Fibroblast of the aortic adventitia (primary cell): ENCODE measurements at places on chromosomes 2 and 18. TPM values are rescaled to one million over a fixed set of nuclear protein-coding genes. Genes with fewer than 3 reads are reported as not detected.

The NCKAP5 gene
- 1.7 and 4.4 TPM in 2 replicates for total RNA-seq

The APCDD1 gene
- total RNA-seq, result 0.09 TPM in 1 of 2 replicates, not detected in the other

The ELOA2 gene
- not detected in 2 replicates for total RNA-seq

The ADNP2 gene
- 8.7 and 23.9 TPM in 2 replicates for total RNA-seq

The CYP27A1 gene
- 10.5 and 42.8 TPM in 2 replicates for total RNA-seq

The DIPK1C gene
- not detected in 2 replicates for total RNA-seq

The DHRS9 gene
- total RNA-seq, result 0.36 TPM in 1 of 2 replicates, not detected in the other

The ANXA4 gene
- 36.9 and 101 TPM in 2 replicates for total RNA-seq

The UNC80 gene
- total RNA-seq, result not detected in 2 replicates

The CYTIP gene
- 0.82 and 1.4 TPM in 2 replicates for total RNA-seq

The CDK15 gene
- total RNA-seq, result 4.5 and 7.0 TPM in 2 replicates

The IL37 gene
- total RNA-seq, result not detected in 2 replicates

The TMEFF2 gene
- 4.7 and 9.4 TPM in 2 replicates for total RNA-seq

DNA sequence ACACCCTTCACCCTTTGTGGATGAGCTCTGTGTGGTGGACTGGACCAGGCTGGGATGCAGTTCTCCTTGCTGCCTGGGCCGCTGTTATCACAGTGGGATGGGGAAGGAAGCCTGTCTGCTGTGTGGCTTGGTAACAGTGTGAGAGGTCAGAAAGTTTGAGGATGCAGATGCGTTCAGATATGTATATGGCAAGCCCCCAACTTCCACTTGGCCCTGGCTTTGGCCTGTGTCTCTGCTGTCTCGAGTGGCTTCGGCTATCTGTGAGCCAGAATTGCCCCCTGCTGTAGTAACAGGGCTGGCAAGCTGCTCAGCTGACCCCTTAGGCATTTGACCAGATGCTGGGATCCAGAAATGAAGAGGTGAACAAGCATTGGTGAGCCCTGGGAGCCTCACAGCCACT, 106.8 kb downstream of the WDSUB1 start:
- no peak for DNase-seq

DNA sequence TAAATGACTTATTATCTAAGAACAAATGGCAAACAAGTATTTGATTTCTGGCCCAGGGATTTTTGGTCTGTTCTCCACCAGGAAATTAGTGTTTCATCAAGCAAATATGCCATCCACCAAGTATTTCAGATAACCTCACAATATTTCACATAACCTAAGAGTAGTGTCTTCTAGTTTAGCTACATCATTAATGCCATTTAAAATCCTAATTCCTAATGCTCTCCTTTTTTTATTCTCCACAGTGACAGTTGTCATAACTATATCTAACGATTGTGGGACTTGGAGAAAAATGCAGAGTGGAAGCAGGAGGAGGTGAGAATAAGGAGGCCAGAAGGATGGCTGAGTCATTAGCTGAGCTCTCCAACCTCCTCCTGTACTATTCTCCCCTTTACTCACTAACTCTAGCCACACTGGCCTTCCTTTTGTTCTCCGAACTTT, 58.5 kb upstream of the CTLA4 start:
- peak; percentile 94 for DNase-seq

DNA sequence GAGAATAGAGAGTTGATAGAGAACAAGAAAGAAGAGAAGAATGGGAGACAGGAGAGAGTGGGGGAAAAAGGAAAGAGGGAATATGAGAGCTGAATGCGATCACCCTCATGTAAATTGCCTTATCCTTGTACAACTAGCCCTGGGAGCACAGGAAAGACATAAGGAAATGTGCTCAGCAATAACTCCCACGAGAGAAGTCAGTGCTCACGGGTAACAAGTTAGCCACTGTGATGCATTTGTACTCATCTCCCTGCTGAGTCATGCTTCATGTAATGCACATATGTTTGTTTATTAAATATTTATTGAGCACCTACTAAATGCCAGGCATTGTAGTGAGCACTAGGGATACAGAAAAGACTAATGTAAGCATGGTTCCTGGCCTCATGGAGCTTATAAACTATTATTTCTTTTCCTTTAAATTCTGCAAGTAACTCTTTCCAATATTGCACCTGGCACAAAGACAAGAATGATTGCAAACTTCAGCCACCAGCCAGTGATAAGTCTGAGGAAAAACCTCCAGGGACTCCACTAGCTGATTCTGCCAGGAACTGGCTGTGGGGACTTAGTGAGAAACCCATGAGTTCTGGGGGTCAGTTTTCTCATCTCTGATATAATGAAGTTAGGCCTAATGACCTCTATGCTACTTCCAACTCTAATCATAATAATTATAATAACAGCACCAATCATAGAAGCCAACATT, 124.1 kb downstream of the LNPK start:
- DNase-seq, result peak; percentile 43

DNA sequence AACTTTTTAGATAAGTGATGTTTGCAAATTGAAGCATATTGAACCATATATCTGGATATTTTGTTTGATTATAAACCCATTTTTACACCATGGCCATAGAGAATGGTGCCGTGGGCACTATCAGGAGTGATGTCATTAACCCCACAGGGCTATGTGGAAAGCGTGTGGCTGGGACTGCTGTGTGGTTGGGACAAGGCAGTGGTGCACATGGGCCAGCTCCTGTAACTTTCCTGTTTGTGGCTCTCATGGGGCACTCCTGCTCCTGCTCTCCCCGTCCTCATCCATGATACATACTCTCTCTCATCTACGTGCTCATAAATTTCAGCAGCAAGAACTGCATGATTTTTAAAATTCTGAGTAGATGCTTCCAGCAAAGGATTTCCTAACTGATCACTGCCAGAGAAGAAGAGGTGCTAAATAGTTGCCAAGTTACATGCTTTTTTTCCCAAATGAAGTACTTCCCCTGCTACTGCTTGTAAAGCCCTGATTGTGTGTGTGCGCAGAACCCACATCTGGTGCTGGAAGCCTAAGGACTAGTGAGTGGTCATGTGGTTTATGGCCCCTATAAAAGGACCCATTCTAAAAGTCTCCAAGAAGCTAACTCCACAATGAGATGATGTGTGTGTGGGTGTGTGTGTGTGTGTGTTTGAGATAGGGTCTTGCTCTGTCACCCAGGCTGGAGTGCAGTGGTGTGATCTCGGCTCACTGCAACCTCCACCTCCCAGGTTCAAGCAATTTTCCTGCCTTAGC, 240.8 kb downstream of the NEDD4L start:
- DNase-seq, result no peak

DNA sequence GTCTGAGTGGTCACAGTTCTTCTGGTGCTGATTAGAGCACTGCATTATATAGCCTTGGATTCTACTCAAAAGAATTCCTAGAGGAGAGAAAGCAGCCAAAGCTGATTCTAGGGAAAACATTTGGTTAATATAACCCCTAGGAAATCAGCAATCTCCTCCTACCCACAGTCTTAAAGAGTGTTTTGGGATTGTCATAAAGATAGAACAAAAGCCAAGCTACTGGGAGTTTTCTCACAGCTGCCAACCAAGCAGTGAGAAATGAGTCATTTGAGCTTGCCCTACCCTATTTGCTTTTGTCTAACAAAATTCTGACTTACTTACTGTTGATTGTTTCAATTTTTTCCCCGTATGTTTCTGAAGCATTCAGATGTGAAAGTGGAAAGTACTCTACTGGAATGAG, 469.3 kb downstream of the PLCL1 start:
- peak; percentile 42 for DNase-seq

DNA sequence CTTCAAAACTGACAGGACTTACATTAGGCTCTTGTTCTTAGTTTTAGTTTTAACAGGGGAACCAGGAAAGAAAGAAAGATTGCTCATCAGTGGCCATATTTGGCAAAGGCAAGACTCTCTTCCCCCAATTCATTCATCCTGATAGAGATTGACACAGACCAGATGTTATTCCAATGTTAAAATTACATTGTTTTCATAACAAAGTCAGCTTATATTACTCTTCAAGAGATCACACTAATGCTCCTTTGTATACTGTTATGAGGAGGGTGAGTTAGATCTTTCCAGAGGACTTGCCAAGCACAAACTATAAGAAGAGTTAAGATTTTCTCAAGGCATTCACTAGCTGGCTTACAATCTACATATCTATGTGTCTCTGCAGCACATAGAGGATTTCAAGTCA, 252.1 kb downstream of the SLC8A1 start:
- peak; percentile 67 for DNase-seq

- no peak for DNase-seq
Measured at GRCh38 chr2:132366421-132367180, 50.0 kb upstream of the GPR39 start.

- DNase-seq, result no peak
Measured at GRCh38 chr2:151766437-151767153, 32.3 kb upstream of the NEB start.

- no peak for DNase-seq
Measured at GRCh38 chr2:172749388-172749787, 13.7 kb downstream of the RAPGEF4 start.

- no peak for DNase-seq
Measured at GRCh38 chr2:121193185-121193584, 91.8 kb downstream of the TFCP2L1 start.

DNA sequence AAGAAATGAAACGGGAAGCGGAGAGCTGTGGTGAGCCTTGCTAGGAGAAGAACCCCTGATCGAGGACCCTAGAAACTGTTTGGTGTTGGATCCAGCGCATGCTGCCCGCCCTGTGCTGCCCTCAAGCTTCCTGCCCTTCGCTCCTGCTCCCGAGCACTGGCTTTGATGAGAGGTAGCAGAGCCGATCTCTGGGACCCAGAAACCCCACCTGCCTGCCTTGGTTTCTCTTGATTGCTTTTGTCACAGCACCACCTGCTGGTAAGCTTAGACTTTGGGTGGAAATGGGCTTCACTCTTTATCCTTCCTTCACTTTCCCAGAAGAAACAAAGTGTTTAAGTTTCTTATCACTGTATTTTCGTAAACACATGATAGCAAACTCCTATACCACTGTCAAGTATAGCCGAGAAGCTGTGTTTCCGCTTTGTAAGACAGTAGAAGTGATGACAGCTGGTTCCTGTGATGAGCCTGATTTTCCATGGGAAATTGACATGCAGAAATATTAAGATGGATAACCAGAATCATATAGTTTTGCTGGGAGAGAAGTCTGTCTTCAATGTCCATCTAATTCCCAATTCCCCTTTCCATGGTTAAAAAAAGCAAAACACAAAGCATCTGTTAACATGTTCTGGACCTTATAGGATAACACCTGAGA, 267.4 kb downstream of the PHLPP1 start:
- DNase-seq, result peak; percentile 80

DNA sequence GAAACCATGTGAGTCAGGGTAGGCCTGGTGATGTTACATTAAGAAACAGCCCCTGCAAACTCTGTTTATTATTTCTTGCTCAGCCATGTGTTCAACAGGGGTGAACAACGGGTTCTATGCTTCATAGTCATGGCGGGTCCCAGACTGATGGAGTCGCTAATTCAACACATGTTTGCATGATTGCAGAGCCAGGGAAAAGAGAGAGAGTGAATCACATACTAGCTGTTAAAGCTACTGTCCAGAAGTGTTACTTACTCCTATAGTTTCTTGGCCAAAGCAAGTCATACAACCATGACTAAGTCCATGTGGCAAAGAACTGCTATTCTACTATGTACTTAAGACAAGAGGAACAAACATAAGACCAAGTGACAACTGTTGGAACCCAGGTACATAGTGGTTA, 241.2 kb upstream of the SKOR2 start:
- DNase-seq, result no peak

GRCh38 chr18:6207116-6207515, 207.6 kb downstream of the L3MBTL4 start:
- no peak for DNase-seq

- DNase-seq, result no peak
Measured at GRCh38 chr2:120700659-120701058, 35.0 kb upstream of the GLI2 start.

GRCh38 chr2:148603562-148603920, 41.0 kb upstream of the EPC2 start:
- no peak for DNase-seq

DNA sequence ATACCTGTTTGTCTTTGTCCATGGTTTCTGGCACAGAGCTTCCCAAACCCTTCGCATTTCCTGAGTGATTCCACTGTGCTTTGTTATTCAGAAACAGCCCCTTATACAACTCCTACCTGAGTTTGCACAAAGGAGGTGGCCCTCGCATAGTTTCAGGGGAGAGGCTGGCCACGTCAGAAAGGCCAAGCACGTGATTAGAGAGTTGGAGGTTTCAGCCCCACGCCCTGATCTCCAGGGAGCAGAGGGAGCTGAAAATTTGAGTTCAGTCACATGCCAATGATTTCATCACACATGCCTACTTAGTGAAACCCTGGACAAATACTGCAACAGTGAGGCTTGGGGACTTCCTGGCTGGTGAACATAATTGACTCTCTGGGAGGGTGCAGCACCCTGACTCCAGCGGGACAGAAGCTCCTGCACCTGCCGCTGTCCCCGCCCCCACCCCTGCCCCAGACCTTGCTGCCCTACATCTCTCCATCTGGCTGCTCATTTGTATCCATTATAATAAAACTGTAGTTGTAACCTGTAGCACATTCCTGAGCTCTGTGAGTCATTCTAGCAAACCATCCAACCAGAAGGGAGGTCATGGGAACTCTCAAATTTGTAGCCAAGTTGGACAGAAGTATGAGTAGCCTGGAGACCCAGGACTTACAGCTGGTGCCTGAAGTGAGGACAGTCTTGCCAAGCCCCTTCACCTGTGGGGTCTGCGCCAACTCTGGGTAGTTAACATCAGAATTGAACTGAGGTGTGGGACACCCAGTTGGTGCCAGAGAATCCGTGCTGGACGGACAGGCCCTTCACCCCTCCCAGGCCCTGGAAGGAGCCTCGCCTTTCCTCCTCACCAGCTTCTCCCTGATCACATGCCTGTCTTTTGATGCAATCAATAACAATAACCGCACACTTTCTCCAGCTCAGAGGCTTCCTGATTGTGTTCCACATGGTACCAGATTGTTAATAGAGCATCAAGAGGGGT, 224.3 kb downstream of the ANAPC1 start:
- DNase-seq, result peak; percentile 96

DNA sequence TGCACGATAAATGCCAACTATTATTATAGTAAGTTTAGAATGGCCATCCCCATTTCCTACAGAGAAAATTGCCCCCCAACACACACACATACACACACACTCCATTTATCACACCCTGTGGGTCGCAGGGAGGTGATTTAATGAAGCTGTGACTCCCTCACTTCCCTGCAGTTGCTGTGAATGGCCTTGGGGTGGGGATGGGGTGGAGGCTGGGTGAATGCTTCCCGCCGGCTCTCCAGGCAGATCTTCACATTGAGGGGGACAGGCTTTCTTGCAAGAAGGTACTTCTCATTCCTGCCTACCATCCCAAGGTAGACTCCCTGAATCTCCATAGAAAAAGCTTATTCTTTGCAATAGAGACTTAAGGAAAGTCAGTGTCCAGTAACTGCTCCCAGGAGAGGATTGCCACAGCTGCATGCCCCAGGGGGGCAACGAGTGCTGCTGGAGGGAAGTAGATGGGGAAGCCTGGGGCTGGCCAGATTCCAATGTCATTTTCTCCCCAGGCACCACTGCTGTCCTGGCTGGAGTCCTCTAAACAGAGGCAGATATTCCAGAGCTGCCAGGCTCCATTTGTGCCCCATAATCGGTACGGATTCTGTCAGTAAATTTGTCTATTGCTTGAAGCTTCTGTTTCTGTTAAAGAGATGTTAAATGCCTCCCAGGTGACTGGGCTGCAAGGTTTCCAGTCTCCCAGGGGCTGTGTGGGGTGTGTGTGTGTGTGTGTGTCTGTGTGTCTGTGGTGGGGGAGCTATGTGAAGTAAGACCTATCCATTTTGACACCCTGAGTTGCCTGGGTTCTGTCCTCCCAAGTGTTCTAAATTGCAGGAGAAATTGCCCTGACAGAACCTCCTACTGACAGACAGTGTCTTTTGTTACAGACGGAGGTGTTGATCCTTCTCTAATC, 265.5 kb downstream of the SRBD1 start:
- no peak for DNase-seq

- peak; percentile 86 for DNase-seq
Measured at GRCh38 chr2:101827246-101827645, 129.7 kb downstream of the MAP4K4 start.
